BE2C (cell line): ENCODE measurements at places on chromosomes 4 and X.

DNA sequence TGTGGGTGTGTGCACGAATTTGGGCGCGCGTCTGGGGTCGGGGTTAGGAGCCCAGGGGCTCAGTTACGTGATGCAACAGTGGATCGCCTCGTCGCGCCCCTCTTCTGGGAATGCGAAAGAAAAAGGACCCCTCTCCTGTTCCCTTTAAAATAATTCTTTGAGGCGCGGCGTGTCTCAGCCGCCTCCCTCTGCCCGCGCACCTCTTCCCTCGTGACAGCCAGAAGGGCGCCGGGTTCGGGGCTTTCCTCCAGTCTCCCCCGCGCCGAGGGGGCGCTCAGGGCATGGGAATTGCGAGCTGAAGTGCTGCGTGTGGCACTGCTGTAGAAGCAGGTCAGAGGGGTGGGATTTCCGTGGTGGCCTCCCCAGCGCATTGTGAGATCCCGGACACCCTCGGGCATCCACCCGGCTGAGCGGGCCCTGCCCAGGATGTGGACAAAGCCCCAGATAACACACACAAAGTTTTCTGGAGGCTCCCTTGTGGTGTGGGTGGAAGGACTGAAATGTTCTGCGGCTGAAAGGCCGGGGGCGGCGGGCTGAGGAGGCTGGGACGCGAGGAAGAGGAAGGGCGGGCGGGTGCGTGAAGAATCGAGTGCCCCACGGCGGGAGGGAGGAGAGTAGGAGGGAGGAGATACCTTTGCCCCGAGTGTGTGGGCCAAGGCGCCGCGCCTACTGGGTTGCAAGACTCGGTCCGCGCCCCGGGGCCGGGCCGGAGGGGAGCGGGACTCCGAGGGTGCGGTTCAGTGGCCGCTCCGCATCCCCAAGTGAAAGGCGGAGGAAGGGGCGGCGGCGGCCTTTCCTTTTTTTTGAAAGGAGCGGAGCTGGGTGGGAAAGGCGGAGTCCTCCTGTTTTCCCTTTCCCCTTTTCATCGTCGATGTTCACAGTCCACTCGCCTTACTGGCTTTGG is 752 bp downstream of the SEPTIN11 start:
- DNase-seq = peak; percentile 56

GRCh38 chr4:165096776-165097175 is 15.9 kb downstream of the TMEM192 start:
- DNase-seq = no peak

GRCh38 chrX:134929808-134930207 is 61.0 kb upstream of the SMIM10 start:
- DNase-seq = no peak

- peak; percentile 57 for DNase-seq
Observed at GRCh38 chr4:142846108-142846728, at the start of gene INPP4B. Gene INPP4B, minus strand, starts transcription at chr4:142846301.

- DNase-seq = no peak
Observed at GRCh38 chr4:145644699-145645098, 25.5 kb downstream of the MMAA start.

DNA sequence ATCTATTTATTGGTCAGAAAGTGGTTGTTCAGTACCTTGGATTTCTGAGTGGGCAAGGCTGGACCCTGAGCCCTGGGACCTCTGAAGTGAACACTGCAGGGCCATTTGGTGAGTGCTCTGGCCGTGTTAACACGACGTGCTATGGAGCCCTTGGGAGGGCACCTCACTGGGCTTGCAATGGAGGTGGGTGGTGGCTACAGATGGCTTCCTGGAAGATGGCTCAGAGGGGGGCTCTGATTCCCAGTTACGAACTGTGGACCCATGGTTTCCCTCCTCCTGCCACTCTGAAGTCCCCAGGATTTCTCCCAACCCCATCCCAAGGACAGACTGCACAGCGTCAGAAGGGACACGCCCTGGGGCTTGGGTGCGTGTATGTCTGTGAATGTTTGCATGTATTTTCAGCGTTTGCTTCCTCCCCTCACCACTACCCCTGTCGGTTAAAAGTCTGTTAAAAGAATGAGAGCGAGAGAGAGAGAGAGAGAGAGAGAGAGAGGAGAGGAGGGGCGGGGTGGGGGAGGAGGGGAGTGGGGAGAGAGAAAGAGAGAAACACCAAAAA is 3.7 kb upstream of the RHOH start:
- DNase-seq = no peak
